Natural killer cell treated with Interleukin-12 subunit alpha and Interleukin-12 subunit beta and Interleukin-15 and Interleukin-18, amount 100 ng/mL, for 72 hours (primary cell): ENCODE measurements at places on chromosomes 7 and 10.

DNA sequence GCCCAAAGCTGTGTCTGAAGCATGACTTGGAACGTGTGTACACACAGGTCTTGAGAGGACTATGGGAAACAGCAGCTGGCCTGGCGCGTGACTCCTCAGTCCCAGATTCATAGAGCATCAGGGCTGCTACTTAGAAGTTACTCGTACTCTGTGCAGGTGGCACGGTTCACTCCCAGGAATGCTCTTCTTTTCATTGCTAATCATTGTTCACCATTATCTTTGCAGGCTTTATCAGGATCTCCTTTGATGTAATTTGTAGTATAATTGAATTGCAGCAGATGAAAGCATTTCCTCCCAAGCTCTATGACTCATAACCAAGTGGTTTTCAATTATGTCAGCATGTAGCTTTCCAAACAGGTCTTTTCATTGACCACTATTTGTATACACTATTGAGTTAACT is 938.9 kb downstream of the NRG3 start:
- H3K4me3 ChIP-seq = no peak overlapping the region
- H3K4me1 ChIP-seq = no peaks in the 10 kb centered on the region
- H3K27ac ChIP-seq = no peak overlapping the region
- DNase-seq = no peak
- H3K27me3 ChIP-seq = no peaks in the 10 kb centered on the region

DNA sequence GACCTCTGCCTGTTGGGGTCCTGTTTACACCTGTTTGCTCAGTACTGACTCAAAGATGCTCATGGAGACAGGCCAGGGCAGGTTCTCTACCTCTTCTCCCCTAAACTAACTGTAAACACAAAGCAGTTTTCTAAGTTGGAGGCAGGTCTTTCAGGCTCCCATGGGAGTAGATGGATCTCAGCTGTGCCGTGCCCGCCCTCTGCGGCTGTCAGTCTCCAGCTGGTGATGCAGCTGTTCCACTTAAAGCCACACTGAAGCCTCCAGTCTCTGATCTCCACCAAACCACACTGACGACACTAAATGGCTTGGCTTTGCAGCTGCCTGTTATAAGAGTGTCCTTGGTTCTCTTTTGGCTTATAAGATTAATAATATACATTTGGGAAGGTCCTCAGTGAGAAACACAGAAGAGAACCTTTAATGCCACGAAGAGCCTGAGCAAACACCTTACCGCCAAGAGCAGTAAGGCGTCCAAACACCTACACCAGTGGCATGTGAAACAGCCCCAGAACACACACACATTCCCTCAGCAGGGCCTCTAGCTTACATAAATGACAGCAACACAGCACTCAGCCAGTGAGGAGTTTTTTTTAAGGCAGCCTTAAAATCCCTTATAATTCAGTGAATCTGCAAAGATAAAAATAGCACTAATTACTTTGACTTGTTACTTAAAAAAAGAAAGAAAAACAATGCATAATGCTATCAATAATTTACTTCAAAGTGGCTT is 60.4 kb upstream of the KCNIP2 start:
- no peak overlapping the region for H3K4me3 ChIP-seq
- H3K36me3 ChIP-seq = no peaks in the 10 kb centered on the region
- DNase-seq = no peak
- no peak overlapping the region for H3K27ac ChIP-seq
- peaks cover 11% of the 10 kb centered on the region for H3K4me1 ChIP-seq
- H3K27me3 ChIP-seq = no peaks in the 10 kb centered on the region

DNA sequence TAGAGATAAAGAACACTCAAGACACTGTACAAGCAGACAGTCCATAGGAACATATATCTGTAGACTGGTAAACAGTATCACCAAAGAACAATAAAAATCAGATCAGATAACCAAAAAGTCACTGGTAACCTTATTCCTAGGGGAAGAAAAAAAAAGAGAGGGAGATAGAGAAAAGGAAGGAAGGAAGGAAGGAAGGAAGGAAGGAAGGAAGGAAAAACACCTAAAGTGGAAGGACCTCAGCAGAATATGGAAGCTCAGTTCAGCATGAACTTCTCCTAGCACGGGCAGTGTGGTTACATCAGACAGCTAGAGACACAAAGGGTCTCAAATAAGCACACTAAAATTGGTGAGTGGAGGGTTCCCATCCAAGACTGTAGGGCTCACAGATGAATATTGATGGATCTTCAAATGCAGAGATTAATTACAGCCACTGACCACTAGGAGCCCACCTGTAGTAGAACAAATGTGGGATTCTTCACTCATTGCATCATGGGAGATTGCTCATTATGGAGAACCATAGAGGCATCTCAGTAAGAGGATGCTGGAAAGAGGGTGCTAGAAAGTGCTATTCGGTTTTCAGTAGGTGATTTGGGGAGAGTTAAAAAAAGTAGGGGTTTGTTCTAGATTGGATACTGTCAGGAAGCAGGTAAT is 293.4 kb upstream of the C7orf33 start:
- H3K27me3 ChIP-seq = peaks cover 9% of the 10 kb centered on the region
- no peaks in the 10 kb centered on the region for H3K36me3 ChIP-seq
- DNase-seq = no peak
- H3K4me1 ChIP-seq = no peaks in the 10 kb centered on the region

DNA sequence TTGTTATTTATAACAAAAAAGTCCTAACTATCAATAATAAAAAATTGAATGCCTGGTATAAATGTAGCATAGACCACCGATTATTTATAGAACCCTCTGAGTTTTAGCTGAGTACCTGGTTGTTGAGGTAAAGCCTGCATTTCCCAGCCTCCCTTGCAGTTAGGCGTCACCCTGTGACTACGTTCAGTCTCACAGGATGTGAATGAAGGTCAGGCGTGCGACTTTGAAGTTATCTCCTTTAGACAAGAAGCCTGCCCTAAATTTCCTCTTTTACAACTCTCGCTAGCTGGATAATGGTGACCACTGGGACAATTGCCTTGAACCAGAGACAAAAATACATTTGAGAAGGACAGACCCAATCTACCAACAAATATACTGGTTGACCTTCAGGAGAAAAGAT is 67.5 kb upstream of the TES start:
- DNase-seq = no peak
- no peaks in the 10 kb centered on the region for H3K36me3 ChIP-seq
- H3K27me3 ChIP-seq = no peaks in the 10 kb centered on the region
- H3K27ac ChIP-seq = no peak overlapping the region
- H3K4me3 ChIP-seq = no peak overlapping the region

- peak; percentile 62 for DNase-seq
- no peaks in the 10 kb centered on the region for H3K36me3 ChIP-seq
Measured at GRCh38 chr10:46555713-46556514, 544 bp downstream of the GPRIN2 start.

DNA sequence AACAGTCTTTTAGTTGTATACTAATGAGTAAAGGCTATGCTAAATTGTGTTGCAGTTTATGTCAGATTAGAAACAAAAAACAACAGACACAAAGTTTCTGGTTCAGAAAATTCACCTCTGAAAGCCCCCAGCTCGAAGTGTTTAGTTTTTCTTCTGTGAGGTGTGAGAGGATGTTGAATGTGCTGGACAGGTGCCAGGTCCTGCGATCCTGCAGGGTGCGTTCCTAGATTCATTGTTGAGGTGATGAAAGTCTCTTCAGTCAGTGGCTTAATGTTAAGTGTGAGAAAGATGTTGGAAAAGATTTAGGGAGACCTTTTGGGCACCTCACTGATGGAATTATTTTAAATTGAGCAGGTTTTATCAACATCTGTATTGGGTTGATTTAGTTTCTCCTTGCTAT is 287.3 kb downstream of the SDK1 start:
- H3K4me1 ChIP-seq = no peaks in the 10 kb centered on the region
- H3K27me3 ChIP-seq = peaks cover 9% of the 10 kb centered on the region
- no peaks in the 10 kb centered on the region for H3K36me3 ChIP-seq
- no peak overlapping the region for H3K27ac ChIP-seq

GRCh38 chr7:20193242-20193777 is 23.9 kb downstream of the MACC1 start:
- no peak overlapping the region for H3K4me3 ChIP-seq
- no peak overlapping the region for H3K27ac ChIP-seq
- H3K36me3 ChIP-seq = peaks cover 12% of the 10 kb centered on the region
- no peak for DNase-seq

GRCh38 chr7:149824301-149824741 is 13.9 kb upstream of the ZNF862 start:
- no peak for DNase-seq
- H3K4me3 ChIP-seq = no peak overlapping the region
- H3K27ac ChIP-seq = no peak overlapping the region
- H3K4me1 ChIP-seq = no peaks in the 10 kb centered on the region
- no peaks in the 10 kb centered on the region for H3K27me3 ChIP-seq

- no peaks in the 10 kb centered on the region for H3K27me3 ChIP-seq
- H3K27ac ChIP-seq = no peak overlapping the region
- no peak overlapping the region for H3K4me3 ChIP-seq
- no peaks in the 10 kb centered on the region for H3K4me1 ChIP-seq
Measured at GRCh38 chr10:25336330-25336729, 161.5 kb downstream of the GPR158 start.

- no peak overlapping the region for H3K27ac ChIP-seq
- no peaks in the 10 kb centered on the region for H3K36me3 ChIP-seq
- no peaks in the 10 kb centered on the region for H3K27me3 ChIP-seq
- H3K4me1 ChIP-seq = no peaks in the 10 kb centered on the region
Measured at GRCh38 chr7:22944022-22944421, 69.9 kb downstream of the HYCC1 start.

GRCh38 chr7:83355143-83355542 is 192.5 kb upstream of the PCLO start:
- no peaks in the 10 kb centered on the region for H3K27me3 ChIP-seq
- no peak overlapping the region for H3K27ac ChIP-seq
- no peaks in the 10 kb centered on the region for H3K36me3 ChIP-seq
- no peaks in the 10 kb centered on the region for H3K4me1 ChIP-seq
- H3K4me3 ChIP-seq = no peak overlapping the region

DNA sequence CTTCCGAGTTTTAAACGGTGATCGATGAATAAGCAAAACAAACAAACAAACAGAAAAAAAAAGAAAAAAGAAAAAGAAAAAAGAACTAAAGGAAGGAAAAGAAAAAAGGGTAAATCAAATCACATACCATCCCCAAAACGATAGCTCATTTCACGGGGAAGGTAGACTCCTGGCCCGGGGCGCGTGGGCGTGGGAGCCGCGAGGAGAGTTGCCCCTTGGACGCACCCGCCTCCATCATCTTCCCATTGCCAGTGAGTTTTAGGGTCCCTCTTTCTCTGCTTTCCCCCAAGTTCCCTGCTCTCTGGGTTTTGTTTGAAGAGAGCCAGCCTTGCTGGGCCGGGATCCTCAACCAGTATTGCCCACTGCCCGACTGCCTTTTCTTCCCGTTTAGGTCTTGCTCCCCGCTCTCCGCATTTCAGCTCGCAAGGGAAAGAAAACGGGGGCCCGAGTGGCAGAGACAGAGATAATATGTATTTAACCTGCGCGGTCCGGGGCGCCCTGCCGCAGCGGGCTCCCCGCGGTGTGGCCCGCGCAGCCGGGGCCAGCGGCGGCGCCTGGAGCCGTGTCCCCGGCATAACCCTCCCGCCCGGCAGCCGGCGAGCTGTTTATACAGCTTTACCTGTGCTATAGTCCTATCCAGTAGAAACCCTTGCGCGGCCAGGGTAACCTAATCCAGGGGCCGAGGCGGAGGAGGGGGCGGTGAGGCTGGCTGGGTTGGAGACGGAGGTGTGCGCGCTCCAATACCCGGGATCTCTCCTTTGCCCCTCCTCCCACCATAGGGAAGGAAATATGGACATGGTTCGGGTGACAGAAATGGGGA is 5.2 kb upstream of the GATA3 start:
- peak overlapping the region; percentile 48 for H3K27ac ChIP-seq
- peaks cover 60% of the 10 kb centered on the region for H3K27me3 ChIP-seq
- peak overlapping the region; percentile 67 for H3K4me3 ChIP-seq

DNA sequence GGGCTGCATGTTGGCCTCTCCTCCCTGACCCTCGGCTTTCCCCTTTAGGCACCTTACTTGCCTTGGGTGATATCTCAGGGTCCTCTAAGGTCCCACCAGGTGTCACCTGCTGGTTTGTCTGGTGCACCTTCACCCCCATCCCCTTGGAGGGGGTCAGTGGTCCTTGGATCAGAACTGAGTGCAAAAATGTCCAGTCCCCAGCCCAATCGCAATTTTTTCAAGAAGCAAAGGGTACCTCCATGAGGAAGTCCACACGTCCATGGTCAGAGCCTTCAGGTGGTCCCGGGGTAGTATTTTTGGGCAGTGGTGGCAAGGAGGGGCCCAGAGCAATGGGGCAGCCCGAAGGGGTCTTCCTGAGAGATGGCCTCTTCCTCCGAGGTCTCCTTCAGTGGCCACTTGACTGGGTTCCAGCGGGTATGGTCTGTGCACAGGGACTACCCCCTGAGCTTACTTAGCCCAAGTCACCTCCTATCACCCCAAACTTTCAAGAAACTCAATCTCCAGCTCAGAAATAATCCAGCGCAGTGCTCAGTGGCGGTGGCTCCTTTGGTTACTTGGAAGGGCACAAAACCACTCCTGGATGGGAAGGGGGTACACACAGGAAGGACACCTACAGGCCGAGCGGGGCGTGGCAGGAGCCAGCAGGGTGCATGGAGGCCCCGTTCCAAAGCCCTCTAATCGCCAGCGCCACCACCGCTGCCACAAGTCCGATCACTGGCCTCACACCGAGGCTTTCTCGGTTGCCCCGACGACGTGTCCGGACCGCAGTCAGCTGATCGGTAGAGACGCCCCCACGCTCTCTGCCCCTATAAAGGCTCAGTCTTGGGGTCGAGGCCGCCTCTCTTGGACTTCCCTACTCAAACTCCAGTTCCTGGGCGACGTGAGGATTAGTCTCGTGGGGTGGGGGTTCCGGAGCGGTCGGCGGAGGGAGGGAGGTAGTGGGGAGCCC is 4.5 kb downstream of the SAP25 start:
- peak; percentile 71 for DNase-seq
- peak overlapping the region; percentile 22 for H3K4me3 ChIP-seq
- peaks cover 11% of the 10 kb centered on the region for H3K4me1 ChIP-seq
- peak overlapping the region; percentile 36 for H3K27ac ChIP-seq
- no peaks in the 10 kb centered on the region for H3K27me3 ChIP-seq
- H3K36me3 ChIP-seq = no peaks in the 10 kb centered on the region

GRCh38 chr10:102433619-102434046 is 1.3 kb upstream of the CUEDC2 start:
- H3K27me3 ChIP-seq = no peaks in the 10 kb centered on the region
- DNase-seq = no peak
- H3K27ac ChIP-seq = peak overlapping the region; percentile 90
- peaks cover 46% of the 10 kb centered on the region for H3K4me1 ChIP-seq

- no peak overlapping the region for H3K27ac ChIP-seq
- no peak overlapping the region for H3K4me3 ChIP-seq
- H3K27me3 ChIP-seq = no peaks in the 10 kb centered on the region
Measured at GRCh38 chr7:70392877-70393435, 739.0 kb upstream of the GALNT17 start.

DNA sequence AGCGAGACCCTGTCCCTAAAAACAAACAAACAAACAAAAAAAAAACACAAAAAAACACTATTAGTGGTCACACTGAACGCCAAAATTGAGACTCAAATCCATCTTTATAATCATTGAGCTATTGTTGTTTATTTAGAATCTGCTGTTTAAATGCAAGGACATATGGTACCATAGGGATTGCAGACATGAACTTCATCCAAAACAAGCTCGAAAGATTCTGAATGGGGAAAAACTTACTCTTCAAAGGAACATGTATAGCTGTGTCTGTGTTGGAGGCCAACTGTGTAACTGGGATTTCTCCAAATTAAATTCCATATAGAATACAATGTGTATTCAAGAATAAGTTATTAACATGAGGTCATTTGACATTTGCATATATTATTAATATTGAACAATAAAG is 74.7 kb upstream of the GPR158 start:
- no peak overlapping the region for H3K4me3 ChIP-seq
- H3K4me1 ChIP-seq = no peaks in the 10 kb centered on the region
- DNase-seq = no peak
- no peak overlapping the region for H3K27ac ChIP-seq

- peaks cover 14% of the 10 kb centered on the region for H3K36me3 ChIP-seq
- no peak overlapping the region for H3K27ac ChIP-seq
- no peak overlapping the region for H3K4me3 ChIP-seq
- no peak for DNase-seq
Measured at GRCh38 chr10:83083831-83084230, 1055.5 kb upstream of the GHITM start.
